ENCODE measurements at places on chromosomes 13 and 19.

DNA sequence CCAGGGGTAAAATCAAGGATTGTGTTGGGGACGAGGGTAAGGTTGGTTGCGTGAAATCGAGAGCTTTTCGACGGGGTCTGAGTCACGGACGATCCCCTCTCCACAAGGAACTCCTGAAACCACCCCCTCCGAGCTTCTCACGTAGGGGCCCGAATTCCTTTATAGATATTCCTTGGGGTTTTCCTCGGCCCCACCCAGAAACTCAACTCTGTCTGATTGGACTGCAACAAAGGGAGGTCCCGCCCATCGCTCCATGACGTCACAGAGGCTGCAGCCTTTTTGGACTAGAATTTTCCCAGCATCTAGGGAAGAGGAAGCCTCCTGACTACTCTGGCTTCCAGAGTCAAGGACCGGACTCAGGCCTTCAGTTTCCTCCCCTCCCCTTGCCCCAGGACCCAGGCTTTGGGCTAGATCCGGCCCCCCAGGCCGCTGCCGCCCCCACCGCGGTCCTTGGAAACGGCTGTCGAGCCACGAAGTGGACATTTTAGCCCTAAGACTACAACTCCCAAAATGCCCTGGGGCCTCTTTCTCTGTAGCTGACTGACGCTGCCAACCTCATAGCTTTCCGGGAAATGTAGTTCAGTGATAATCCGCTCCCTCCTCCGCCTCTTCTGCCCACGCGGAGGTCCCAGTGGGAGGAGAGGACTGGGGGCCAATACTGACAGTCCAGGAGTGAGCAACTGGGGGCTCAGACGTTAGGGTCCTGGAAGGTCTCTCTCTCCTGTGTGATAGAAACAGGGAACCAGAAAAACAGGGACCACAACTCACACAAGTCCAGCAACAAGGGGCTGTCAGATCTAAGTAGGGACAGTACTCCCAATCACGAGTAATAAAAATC, at the start of gene IZUMO1:
Gene IZUMO1 (minus strand): TSS at position 172 of the 838 bp plus-strand sequence. CDS start 1,050 bp downstream, outside the sequence.
- no peak for DNase-seq

- peak; percentile 73 for DNase-seq
These were observed 388.9 kb upstream of the DACH1 start for GRCh38 chr13:72255908-72256307.

GRCh38 chr13:85825454-85825853, 26.2 kb upstream of the SLITRK6 start:
- no peak for DNase-seq

- peak; percentile 9 for DNase-seq
These were observed 61.4 kb downstream of the CCNE1 start for GRCh38 chr19:29873024-29873800.

DNA sequence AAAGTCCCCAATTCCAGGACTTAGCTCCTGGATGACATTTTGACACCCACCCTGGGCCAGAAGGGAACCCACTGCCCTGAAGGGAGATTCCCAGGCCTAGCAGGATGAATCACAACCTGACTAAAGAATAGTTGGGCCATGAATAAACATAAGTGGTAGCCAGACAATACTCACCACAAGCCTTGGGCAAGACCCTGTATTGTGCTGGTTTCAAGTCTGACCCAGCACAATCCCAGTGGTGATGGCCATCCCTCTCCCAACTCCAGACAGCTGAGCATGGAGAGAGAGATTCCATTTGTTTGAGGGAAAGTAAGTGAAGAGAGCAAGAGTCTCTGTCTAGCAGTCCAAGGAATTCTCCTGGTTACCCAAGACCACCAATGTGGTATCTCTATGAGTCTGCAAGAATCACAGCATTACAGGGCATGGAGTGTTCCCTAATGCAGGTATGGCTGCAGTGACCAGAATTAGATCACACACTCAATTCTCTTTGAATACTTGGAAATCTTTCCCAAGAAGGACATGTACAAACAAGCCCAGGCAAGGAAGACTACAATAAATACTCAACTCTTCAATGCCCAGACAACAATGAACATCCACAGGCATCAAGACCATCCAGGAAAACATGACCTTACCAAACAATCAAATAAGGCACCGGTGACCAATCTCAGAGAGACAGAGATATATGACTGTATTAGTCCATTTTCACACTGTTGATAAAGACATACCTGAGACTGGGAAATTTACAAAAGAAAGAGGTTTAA, 158.0 kb downstream of the VWA8 start:
- no peak for DNase-seq

- no peak for DNase-seq
These were observed 5.9 kb upstream of the NANOS2 start for GRCh38 chr19:45920458-45920857.

- DNase-seq: no peak
These were observed 16.3 kb upstream of the TCF3 start for GRCh38 chr19:1668486-1669270.

DNA sequence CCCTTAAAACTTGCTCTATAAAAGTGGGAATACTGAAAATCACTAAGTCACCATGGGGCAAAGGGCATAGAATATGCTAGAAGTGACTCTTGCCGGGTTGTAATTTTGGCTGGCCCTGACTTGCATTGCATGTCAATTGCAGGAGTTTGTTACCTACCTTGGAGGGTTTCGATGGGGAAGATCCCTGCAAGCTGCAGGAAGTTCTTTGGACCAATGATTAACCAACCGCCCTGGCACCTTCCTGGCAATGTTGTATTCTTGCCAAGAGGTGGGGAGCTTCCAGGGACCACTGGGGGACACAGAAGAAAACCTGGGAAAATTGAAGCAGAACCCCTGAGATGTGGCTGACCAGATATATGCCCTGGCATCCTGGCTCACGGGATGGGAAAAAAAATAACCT, 235.8 kb downstream of the B3GLCT start:
- no peak for DNase-seq

- DNase-seq: no peak
These were observed 127.8 kb upstream of the SPATA13 start for GRCh38 chr13:24032674-24033073.

- no peak for DNase-seq
These were observed 19.4 kb downstream of the MLLT1 start for GRCh38 chr19:6260376-6260775.

DNA sequence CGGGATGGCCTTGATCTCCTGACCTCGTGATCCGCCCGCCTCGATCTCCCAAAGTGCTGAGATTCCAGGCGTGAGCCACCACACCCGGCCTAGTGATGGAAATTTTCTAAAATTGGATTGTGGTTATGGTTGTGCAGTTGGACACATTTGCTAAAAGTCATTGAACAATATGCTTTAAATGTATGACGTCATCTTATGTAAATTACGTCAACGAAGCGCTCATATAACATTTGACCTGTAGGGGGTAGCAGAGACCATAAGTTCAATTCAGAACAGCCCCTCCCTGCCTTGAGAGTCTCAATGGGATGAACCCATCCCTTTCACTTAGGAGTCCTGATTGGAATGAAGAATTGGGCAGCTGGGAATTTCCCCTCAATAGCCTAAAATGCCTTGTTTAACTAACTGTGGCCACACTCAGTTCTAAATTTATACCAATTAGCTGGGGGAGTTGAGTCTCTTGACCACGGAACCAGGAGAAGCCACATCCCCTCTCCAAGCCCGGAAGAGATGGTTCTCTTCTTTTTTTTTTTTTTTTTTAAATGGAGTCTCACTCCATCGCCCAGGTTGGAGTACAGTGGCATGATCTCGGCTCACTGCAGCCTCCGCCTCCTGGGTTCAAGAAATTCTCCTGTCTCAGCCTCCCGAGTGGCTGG, 15.2 kb upstream of the TLE6 start:
- peak; percentile 79 for DNase-seq

DNA sequence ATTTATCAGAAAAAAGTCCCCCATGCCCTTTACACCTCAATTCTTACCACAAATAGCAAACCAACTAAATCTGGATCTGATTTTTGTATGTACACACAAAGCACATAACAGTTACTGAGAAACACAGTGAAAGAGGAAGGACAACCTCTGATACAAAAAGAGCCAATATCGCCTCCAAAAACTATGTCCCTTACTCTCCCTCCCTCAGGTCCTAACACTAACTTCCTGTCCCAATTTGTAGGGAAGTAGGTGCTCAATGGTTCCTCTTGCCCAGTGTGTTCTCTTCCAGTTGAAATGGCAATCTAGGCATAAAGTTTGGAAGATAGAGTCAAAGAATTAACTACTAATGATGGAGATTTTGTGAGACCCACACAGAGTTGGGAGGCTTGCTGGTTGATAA, 15.8 kb upstream of the FPR3 start:
- DNase-seq: no peak

DNA sequence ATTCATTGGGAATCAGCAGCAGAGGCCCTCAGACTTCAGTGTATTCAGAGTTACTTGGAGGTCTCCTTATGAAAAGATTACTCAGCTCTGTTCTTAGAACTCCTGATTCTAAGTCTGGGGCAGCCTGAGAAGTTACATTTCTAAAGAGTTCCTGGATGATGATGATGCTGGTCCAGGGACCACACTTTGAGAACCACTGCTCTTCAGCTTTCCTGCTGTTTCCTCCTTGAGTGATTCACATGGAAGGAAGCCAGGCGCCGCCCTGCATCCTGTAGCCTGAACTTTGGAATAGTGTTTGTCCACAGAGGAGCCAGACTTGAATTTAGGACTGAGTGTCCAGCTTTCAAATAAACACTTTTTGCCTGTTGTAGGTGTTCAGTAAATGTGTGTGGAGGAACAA, 2.9 kb downstream of the CEBPG start:
- no peak for DNase-seq

DNA sequence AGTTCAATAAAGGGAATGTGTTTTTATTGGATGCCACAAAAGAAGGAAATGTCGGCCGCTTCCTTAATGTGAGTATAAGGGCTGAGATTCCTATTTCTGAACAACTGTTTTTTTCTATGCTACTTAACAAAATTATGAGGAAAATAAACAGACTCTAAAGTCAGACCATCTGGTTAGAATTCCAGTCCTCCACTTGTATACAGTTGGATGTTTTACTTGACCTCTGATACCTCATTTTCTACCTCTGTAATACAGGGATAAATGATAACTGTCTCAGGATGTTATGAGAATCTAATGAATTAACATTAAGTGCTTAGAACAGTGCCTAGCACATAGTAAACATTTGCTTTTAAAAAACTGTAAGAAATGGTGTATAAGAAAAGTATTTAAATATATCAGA, 7.2 kb upstream of the PHF11 start:
- no peak for DNase-seq

- no peak for DNase-seq
These were observed 111.8 kb downstream of the SACS start for GRCh38 chr13:23321535-23322241.

DNA sequence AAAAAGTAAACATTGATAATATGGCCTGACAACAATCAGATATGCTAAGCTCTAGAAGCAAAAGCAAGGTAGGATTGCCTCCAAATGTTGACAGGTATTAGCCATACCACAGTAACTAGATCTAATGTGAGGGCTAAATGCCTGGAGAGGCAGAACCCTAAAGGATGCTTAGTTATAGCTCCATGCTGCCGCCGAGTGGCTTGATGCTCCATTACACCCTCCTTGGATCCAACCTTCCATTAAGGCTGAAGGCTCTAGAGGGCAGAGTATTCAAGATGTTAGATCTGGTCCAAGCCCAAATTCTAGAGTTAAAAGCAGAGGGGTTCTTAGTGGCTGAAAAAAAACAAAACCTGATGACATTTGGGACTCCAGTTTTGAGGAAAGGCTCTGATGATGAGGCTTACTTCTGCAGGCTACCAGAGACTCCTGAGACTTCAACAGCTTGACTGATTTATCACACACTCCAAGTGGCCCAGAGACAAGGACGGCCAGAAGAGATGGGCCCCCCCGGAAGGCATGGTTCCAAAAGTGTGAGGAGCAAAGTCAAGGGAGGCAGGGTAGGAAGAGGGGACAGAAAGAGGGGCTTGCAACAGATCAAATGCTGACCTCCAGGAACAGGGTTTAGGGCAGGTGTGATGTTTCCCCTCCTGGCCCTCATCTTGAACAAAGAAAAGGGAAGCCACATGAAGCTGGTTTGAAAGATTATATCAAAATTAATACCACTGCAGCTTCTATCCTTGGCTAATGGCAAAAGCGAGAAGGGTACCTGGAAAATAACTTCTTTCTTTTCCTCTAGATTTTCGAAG, 21.9 kb upstream of the CPB2 start:
- peak; percentile 66 for DNase-seq

DNA sequence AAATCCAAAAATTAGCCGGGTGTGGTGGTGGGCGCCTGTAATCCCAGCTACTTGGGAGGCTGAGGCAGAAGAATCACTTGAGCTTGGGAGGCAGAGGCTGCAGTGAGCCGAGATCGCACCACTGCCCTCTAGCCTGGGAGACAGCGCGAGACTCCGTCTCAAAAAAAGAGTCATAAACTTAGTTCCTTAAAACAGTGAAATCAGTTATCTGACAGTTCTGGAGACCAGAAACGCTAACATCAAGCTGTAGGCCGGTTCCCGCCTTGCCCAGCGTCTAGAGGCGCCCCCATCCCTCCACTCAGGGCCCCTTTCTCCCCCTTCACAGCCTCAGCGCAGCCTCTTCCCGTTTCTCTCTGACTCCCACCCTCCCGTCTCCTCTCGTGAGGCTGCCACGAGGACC, 11.9 kb downstream of the ADAT3 start:
- no peak for DNase-seq

DNA sequence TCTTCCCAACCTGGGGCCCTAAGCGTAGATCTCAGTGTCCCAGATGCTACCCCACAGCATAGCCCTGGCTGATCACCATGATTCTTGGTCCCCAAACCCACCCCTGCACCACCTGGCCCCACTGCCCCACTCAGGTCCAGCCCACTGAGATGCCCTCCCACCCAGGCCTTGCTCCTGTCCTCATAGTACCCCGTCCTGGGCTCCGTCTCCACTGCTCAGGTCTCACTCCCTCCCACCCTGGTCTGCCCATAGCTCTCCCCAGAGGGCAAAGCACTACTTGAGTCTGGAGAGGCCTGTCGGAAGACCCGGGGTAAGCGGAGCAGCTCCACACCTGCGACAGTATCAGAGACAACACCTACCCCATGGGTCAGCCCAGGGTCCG, 35.8 kb upstream of the ISYNA1 start:
- no peak for DNase-seq

DNA sequence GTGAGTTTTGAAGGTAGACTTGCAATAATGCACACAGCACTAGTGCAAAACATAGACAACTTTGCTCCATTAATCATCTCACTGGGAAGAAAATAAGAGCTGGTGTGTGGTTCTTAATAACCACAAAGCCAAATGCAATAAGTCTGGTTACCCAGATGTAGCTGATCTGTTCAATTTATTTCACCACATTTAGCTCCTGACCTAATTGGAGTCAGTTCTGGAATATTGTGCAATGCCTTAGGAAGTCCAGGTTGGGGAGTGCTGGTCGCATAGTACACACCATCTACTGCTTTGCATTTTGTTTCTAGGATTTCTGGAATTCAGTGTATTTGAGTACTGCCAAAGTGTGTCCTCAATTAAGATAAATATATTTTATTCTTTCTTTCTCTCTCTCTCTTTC, 483.3 kb upstream of the SPRY2 start:
- DNase-seq: no peak

- no peak for DNase-seq
These were observed 374.8 kb downstream of the KLF12 start for GRCh38 chr13:73759434-73759833.

GRCh38 chr19:18000480-18000914, 7.5 kb upstream of the ARRDC2 start:
- DNase-seq: no peak

Data from NCI-H1092 (cell line).